ENCODE measurements at places on chromosomes 4 and X. TPM values are rescaled to one million over a fixed set of nuclear protein-coding genes. Genes with fewer than 3 reads are reported as not detected.

Gene XK
- 4.0 TPM for polyA plus RNA-seq

DNA sequence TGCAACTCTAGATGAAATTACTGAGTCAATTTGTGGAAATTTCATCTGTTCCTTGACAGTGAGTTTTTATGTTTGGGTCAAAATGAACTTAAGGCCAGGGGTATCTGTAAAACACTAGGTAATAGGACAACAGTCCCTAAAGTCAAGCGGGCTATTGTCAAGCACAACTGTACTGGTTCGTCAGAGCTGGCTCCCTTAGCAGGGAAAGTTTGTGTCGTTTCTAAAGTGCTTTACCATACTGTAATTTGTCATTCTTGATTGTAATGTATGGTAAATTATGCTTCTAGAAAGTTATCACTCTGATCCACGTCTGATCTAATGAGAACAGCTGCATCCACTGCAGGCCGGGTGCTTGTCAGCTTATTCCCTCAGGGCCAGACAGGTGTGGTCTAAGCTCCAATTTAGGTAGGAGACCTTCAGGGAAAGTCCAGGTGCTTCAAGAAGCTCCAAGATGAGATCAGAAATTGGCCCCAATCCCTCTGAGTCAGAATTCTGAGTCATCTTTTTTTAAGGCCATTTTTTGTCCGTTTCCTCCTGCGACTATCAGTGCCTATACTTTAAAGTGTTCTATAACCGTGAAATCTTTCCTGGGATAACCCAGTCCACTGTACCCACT, 92.2 kb downstream of the PALLD start:
- DNase-seq = no peak

DNA sequence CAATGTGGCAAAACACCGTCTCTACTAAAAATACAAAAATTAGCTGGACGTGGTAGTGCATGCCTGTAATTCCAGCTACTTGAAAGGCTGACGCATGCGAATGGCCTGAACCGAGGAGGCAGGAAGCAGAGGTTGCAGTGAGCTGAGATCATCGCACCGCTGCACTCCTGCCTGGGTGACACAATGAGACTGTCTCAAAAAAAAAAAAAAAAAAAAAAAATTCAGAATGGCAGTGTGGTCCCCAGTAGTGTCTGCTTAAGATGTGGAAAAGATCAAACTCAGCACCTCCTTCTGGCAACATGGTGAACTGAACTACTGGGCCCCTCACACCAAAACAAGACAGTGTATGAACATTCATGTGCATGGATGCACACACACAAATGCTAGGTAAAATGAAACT, 32.2 kb downstream of the SMS start:
- no peak for DNase-seq

Gene TDO2
- polyA plus RNA-seq = 45.2 TPM

- no peak for DNase-seq
These were observed 691 bp upstream of the EREG start for GRCh38 chr4:74364256-74364651.

- no peak for DNase-seq
These were observed at the start of gene SORBS2 for GRCh38 chr4:185811509-185812364. Gene SORBS2, minus strand, starts transcription at chr4:185812194. Its CDS starts 121,623 bp downstream, at chr4:185690571.

Gene IQCM
- polyA plus RNA-seq = not detected

- no peak for DNase-seq
These were observed 65.7 kb downstream of the SERPINA7 start for GRCh38 chrX:105972690-105973386.

Gene IBSP
- polyA plus RNA-seq = 0.16 TPM

Gene NEUROG2
- not detected for polyA plus RNA-seq

DNA sequence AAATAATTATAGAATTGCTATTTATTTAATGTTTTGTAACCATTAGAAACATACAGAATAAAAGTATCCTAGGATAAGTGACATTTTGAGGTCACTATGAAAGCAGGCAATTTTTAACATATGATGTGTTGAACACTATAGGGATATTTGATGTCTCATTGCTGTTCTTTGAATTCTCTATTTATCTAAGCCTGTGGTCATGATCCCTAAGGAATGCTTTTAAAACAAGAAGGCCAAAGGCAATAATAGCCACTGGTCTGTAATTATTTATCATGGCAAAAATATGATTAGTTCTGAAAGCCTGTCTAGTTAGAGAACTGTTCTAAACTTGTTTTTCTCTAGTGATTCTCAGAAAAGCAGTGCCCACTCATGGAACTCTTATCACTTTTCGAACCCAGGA, 186.6 kb downstream of the RPA4 start:
- DNase-seq = no peak

DNA sequence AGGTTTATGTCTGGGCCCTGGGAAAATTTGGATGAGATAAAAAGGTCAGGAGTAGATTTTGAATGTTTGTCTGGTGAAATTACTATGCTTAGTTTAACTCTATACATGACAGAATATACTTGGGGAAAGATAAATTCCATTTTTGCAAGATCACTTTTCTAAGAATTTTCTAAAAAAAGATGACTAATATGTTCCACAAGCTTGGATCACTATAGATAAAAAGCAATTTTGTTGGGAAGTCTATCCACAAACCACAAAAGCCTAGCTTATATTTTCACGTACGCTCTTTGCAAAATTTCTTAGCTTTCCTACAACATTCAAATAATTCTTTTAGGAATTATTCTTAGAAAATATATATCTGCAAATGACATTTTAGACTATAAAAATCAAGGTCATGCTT, 20.6 kb upstream of the COQ2 start:
- DNase-seq = no peak

DNA sequence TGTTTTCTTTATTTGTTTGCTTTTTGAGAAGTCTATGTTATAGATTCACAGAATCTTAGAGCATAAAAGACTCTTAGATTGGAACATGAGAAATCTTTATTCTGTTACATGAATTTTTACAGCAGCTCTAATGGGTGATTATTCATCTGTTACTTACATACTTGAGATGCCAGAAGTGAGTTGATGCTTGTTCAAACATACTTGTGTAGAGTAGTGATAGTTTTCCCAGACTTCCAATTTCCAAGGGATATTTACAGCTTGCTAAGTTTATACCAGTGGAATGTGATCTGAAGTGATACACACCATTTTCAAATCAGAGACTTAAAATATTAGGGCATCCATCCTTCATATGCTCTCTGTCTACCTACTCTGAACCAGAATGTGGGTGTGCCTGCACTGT, 252.9 kb upstream of the SMIM31 start:
- DNase-seq = no peak

DNA sequence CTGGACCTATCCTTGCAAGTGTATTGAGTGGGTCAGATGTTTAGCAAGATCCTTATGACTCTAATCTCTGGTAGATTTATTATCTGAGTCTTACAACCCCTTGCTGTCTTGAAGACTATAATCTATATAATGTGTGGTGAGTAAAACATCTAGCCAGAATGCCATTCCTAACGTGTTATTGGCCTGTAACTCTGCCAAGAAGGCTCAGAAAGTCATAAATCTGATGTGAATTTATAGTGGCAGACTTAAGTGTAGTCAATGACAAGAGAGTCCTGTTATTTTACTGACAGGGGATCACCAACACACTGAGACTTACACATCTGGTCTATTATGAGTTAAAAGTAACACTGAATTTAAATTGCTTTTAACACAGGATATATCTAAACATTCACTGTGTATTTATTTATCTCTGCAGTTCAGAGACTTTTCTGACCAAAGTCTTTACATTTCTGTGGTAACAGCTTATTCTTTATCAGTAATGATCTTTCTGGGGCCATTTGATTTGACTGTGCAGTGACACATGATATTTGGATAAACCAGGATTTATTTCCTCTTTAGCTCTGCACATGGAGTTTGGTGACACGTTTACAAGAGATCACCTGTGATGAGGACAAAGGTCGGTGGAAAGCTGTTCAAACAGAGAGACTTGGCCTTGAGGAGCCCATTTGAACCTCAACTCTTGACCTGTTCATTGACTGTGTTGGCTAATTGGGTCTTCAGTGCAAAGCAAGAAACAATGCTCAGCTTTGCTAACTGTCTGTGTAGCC, 415.8 kb downstream of the STIM2 start:
- DNase-seq = no peak

Gene HNRNPD
- polyA plus RNA-seq = 651 TPM

Gene HNRNPDL
- polyA plus RNA-seq = 596 TPM

DNA sequence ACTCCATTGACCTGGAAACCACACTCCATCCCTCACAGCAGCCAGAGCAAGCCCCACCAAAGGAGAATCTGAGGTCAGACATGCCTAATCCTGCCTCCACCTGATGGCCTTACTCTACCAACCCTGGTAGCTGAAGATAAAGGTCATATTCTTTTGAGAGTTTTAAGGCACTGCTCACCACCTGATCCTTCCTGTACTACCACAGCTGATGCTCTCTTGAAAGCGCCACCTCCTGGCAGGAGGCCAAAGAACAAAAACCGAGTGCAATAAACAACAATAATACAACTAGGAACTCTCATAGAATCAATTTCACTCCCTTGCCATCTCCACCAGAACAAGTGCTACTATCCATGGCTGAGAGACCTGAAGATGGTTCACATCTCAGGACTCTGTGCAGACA, 301.6 kb downstream of the NAF1 start:
- DNase-seq = no peak

- no peak for DNase-seq
These were observed 178.2 kb downstream of the PTTG2 start for GRCh38 chr4:38138363-38138762.

DNA sequence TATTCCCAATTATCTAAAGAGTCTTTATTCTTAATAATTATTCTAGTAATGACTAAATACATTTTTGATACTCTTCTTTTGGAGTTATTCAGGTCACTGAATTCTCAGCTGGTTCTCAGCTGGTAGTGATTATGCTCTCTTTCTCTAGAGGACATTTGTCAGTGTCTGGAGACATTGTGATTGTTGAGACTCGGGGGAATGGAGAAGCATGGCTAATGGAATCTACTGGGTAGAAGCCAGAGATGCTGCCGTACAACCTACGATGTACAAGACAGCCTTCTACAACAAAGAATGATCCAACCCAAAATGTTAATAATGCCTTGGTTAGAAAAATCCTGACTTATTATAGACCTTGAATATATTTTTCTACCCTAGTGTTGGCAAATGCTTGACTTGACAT, 149.2 kb upstream of the ANKRD50 start:
- DNase-seq = no peak

Gene CWH43
- 0.13 TPM for polyA plus RNA-seq

Gene SLC10A7
- 22.2 TPM for polyA plus RNA-seq

Gene TAF7L
- 0.55 TPM for polyA plus RNA-seq

GRCh38 chr4:106186201-106186600, 129.8 kb downstream of the TBCK start:
- no peak for DNase-seq

Gene ITGB1BP2
- polyA plus RNA-seq = 3.1 TPM

GRCh38 chr4:182126603-182127002, 116.6 kb upstream of the TENM3 start:
- DNase-seq = no peak

Gene SPANXN5
- not detected for polyA plus RNA-seq

Gene SLC25A5
- 217 TPM for polyA plus RNA-seq

Gene CMC4
- polyA plus RNA-seq = 8.5 TPM
